ENCODE measurements at places on chromosomes 2 and 18. TPM values are rescaled to one million over a fixed set of nuclear protein-coding genes. Genes with fewer than 3 reads are reported as not detected.
A peak's percentile ranks its signal among the peaks of the same experiment; 100 is the strongest.

Gene L3MBTL4
- total RNA-seq, result not detected

Gene CFLAR
- total RNA-seq, result 60.0 TPM

Gene SGPP2
- total RNA-seq, result not detected

Gene AGXT
- not detected for total RNA-seq

Gene FBXO41
- total RNA-seq, result 1.6 TPM

Gene PER2
- total RNA-seq, result 4.3 TPM

GRCh38 chr2:26905341-26906198, 57.6 kb downstream of the DPYSL5 start:
- no peak for DNase-seq

DNA sequence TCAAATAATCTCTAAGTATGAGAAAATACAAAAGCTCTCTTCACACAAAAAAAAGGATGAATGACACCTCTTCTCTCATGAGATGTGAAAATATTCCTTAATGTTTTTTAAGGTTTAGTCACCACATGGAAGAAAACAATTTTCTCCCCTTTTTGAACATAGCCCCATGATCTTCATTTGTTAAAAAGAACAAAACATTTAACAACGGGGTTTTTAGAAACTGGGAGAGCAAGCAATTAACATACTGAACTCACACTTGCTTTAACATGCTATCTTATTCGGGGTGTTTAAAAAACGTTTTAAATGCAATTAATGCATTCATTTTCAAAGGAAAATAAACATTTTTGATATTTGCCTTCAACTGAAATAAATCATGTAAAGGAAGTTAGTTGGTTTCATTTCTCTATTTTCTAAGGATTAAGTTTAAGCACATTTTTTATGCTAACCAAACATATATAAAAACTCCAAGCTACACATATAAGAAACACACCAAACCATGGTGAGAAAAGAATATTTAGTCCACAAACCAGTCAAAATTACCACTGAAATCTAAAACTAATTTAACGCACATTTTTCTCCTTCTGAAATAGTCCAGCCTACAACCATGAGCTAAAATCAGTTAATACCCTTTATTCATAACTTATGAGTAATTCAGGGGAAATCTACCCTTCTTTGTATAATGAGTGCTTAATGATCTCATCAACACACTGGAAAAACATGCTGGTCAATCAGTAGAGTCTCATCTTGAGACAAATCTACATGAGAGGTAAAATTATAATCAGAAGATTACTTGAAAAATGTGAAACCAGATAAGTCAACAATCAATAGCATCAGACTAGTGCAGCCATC, 8.2 kb downstream of the FBXO11 start:
- no peak for DNase-seq

DNA sequence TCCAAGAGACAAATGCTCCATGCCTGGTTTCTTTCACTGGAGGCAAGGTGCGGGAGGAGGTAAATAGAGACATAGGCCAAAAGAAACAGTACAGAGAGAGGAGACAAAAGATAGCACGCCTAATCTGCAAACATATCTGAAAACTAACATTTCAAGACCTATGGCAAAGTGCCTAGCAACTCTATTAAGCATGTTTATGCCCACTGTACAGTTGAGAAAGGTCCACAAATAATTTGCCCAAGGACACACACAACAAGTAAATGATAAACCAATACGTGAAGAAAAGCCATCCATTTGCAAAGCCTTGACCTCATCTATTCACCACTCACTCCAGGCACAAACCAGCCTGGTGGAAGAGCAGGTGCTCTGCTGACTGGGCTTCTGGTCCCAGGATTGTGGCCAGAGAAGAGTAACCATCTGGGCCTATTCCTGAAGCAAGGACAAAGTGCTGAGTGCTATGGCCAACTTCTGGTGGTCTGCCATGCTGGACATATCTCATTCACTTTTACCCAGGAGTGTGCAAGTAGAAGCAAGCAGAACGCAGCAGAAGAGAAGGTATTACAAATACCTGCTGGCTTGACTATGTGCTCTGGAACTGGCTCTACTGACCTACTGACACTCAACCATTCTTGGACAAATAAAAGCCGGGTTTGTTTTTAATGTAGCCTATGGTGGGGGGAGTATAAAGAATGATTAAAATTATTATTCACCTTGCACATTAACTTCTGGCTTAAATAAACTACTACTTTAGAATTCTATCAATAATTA, 25.3 kb downstream of the TMEM131 start:
- no peak for DNase-seq

GRCh38 chr2:208363485-208363884, 43.1 kb upstream of the PTH2R start:
- DNase-seq, result peak; percentile 91

DNA sequence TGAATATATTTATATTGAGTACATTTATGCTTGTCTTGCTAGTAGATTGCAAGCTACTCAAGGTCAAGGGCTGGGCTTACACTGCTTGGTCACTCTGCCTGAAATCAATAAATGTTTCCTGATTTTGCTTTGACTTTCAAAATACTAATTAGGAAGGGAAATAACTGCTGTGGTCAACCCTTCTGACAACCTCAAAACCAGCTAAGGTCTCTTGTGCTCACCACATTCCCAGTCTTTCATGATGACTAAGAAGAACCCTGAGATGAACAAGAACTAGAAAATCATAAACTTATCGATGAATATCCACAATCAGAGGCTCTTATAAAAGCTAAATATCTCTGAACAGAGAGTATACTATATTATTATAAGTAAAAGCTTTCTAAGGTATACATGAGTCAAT, 33.3 kb downstream of the ABCB11 start:
- DNase-seq, result no peak

DNA sequence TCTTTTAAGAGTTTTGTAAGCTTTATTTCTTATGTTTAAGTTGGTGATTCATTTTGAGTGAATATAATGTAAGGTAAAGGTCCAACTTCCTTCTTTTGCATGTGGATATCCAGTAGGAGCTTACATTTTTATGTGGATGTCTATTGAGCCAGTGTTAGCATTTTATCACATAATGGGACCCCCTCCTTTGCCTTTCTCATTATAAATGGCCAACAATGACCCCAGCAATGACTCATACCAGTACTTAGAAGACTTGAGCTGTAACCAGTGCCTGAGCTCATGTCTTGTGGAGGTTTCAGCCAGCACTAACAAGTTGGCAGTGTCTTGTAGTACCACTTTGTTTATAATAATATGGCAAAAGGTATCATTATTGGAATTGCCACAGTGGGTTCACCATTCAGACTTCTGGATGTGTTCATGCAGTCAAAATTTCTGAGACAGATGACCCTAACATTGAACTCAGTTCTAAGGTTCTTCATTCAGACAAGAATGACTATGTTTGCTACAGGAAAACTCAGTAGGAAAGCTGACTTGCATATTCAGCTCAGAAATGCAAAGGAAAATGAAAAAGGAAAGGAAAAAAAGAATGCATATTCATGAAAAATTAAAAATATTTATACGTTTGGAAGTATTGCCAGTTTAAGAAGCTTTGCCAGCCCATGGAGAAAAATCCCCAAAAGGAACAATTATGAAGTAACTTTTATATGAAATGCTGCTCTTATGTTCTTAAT, 41.0 kb downstream of the CDKL4 start:
- DNase-seq, result no peak

DNA sequence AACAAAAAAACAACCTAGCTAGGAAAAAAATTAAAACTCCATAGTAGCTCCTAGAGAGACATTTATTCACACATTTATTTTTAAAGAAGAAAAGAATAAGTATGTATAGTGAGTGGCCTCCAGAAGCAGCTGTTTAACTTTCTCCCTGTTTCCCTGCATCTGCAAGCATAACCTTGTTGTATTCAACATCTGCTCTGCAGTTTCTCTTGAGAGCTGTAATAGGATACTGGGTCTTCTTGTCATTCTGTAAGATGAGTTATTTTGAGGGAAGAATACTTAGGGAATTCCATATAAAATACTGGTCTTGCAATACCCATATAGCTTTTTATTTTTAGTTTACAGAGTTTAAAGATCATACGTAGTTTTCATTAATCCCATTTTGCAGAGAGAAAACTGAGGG, 246.6 kb downstream of the LRRTM1 start:
- DNase-seq, result no peak

DNA sequence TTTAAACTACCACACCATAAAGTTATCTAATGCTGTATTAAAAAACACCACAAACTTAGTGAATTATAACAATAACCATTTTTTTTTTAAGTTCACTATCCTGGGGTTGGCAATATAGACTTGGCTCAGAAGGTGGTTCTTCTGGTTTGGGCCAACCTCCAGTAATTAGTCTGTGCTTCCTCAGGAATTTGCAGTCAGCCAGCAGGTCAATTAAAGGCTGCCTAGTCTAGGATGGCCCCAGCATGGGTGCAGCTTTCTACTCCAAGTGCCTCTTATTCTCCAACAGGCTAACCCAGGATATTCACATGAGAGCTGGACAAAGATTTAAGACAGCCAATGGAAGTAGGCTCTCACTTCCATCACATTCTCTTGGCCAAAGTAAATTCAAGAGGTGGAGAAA, 379.1 kb upstream of the FIGN start:
- no peak for DNase-seq

- DNase-seq, result no peak
Measured at GRCh38 chr2:60100034-60100433, 453.4 kb downstream of the BCL11A start.

GRCh38 chr2:18976168-18976961, 382.1 kb downstream of the OSR1 start:
- peak; percentile 82 for DNase-seq

- DNase-seq, result no peak
Measured at GRCh38 chr2:44010266-44010665, 14.5 kb upstream of the LRPPRC start.

- DNase-seq, result no peak
Measured at GRCh38 chr2:218010984-218011652, 8.3 kb upstream of the TNS1 start.

DNA sequence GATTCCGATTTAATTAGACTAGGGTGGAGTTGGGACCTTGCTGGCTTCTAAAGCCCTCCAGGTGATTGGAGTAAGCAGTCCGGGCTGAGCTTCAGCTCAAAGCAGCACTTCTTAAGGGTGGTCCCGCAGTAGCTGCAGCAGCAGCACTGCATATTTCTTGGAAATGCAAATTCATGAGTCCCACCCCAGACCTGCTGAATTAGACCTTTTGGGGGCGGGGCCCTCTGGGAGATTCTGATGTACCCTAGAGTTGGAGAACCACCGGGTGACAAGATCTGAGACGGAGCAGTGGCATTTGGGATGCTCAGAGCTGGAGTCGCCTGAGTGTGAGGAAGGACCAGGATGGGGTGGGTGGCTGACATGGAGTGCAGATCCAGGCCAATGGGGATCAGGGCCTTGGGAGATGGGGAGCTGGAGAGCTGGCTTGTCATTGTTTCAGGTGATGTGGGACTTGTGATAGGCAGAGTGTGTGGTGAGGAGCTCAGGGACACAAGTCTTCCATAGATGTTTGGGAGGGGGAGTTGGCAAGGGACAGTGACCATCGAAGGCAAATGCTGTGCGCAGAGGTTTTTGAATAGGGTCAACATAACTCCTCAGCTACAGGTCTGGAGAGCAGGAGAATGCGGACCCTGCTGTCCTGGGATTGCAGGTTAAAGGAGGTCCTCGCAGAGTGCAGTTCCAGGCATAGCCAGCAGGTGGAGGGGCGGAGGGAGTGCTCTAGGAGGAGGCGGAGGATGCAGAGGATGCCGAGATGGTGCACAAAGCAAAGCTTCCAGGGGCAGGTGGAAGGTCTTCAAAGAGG, 130.9 kb upstream of the RAB12 start:
- DNase-seq, result peak; percentile 26

DNA sequence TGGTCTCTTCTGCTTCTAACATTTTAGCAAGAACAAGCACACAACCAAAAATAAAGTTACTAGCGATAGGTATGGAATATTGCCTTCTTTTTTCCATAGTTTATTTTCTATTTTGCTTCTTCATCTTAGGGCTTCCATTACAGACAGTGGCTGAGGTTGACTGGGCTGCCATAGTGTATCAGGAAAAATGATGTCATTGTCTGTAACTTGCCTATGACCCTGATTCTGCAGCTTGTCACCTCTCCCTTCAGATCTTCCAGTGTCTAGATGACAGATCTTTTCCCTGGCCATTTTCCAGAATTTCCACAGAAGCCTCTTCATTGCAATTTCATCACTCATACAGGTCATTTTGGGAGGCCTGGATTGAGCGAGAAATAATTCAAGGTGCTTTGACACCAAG, 308.5 kb downstream of the EPHA4 start:
- DNase-seq, result no peak

DNA sequence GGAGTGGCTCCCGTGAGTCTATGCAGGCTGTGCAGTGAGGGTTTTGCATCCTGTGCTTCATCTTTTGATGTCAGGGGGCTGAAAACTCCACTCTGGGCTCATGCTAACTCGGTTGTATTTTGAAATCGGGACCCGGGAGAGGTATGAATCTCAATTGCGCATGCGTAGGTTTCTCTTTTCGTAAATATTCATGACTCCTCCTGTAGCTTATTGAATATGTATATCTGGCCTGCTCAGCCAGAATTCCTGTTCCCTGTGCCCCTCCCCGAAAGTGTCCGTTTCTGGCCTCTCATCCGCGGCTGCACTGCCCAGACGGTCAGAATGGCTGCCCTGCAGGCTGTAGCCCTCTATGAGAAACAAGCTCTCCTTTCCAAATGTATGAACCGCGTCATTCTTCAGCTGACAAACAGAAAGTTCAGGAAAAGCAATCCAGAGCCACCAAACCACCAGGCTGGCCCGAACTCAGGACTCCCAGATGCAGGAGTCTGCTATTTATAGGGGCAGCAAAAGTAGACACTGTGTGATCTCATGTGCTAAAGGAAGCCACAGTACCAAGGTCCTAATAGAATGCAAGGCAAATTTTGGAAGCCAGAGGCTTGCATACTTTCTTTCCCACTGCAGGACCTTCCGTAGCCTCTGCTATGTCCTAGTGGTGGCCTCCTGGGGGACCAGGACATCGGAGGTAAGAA, 41.7 kb downstream of the AKAIN1 start:
- DNase-seq, result no peak

- DNase-seq, result no peak
Measured at GRCh38 chr2:23498943-23499342, 114.0 kb downstream of the KLHL29 start.

DNA sequence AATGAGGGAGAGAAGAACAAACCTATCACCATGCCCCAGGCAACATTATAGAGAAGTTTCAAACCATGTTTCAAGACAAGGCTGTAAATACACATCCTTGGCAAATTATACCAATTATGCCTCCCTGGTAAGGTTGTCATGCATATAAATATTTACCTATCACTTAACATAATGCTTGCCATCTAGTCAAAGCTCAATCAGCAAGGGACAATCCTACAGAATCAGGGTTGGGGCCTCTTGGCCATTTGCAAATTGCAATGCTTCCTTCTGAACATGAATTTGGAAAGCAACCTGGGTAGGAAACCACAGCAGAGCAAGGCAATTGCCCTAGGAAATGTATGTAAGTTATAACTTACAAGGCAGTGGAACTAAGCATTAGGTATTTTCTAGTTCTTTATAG, 907.2 kb upstream of the CDH2 start:
- DNase-seq, result no peak
